ENCODE measurements at places on chromosomes 1 and 21.

GRCh38 chr1:214801191-214801590, 198.2 kb downstream of the CENPF start:
- peak; percentile 21 for DNase-seq

DNA sequence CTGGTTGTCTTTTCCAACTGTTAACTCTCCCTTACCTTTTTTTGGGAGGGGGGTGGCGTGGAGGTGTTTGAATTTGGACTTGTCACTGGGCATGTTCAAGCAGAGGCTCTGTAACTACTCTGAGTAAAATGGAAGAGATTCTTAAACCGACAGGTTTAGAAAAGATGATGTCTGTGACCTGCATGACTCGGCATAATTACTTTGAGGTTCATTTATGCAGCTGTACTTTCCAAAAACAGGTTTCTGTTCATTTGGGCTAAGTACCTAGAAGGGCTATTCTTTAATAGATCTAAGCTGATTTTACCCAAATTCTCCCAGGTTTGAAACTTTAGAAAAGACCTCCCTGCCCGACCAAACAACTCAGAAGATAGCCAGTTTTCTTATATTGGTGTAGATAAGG, 80.3 kb downstream of the SLC35A3 start:
- peak; percentile 58 for DNase-seq

GRCh38 chr21:26809745-26810144, 35.5 kb downstream of the ADAMTS1 start:
- DNase-seq = peak; percentile 88

DNA sequence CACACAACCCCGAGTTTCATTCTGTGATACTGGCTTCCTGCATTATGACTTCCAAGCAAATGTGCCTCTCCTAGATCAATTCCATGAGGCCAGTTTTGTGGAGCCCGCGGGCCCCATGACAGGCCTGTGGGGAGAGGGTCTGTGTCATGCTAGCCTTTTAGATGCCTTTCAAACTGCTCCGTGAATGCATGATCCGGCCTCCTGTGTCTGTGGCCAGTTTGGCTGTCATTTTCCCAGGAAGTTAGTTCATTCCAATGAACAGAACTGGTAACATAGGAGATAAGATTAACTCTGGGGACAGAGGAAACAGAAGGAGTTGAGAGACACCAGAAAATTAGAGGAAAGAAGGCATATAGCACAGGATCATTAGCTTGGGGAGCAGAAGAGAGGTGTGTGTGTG, 3.2 kb downstream of the FNDC7 start:
- DNase-seq = no peak

GRCh38 chr1:61053712-61054600, 28.4 kb upstream of the NFIA start:
- no peak for DNase-seq

- no peak for DNase-seq
These were observed 25.6 kb downstream of the AK2 start for GRCh38 chr1:33010932-33011731.

DNA sequence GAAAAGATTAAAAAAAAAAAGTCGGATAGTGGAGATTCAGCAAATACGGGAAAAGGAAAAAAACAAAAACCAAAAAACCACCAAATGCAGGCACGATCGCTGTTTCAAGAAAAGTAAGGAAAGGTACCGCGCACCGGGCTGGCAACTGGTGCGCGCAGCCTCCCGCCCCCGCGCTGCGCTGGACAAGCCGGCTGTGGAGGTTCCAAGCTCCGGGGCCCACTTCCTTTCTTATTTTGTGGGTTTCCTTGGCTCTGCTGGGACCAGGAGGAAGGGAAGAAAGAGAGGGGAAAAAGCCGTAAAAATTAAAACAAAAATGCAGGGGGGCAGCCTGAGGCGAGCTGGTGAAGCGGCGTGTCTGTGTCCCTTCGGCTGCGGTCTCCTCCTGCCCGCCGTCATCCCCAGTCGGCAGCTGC, 233 bp downstream of the ADAMTS5 start:
- DNase-seq = peak; percentile 51

DNA sequence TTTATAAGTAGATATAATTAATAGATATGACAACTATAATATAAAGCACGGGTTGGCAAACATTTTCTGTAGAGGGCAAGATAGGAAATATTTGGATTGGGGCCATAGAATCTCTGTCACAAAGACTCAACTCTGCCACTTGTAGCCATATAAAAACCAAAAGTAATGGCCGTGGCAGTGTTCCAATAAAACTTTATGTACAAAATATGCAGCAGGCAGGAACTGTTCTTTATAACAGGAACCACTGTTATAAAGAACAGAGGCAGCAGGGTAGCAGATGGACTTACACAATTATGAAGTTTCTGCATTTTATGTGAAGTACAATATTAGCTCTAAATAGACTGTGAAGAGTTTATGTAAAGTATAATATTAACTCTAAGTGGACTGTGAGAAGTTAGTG, 16.9 kb upstream of the QSOX1 start:
- DNase-seq = no peak

- no peak for DNase-seq
These were observed 103.5 kb downstream of the RGS7 start for GRCh38 chr1:241253471-241253870.

GRCh38 chr1:3495776-3496745, 41.6 kb downstream of the ARHGEF16 start:
- no peak for DNase-seq

DNA sequence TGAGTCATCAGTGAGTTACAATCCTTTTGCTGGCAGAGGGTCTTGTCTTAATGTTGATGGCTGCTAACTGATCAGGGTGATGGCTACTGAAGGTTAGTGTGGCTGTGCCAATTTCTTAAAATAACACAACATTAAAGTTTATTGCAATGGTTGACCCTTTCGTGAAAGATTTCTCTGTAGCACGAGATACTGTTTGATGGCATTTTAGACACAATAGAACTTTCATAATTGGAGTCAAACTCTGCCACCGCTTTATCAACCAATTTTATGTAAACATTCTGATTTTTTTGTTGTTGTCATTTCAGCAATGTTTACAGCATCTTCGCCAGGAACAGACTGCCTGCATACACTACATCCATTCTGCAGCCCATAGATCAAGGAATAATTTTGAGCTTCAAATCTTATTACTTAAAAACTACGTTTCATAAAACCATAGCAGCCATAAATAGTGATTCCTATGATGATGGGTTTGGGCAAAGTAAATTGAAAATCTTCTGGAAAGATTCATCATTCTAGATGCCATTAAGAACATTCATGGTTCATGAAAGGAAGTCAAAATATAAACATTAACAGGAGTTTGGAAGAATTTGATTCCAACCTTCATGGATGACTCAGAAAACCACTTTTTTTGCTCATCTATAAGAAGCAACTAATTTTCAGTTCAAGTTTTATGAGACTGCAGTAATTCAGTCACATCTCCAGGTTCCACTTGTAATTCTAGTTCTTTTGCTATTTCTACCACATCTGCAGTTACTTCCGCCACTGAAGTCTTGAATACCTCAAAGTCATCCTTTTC, 85.9 kb downstream of the TYW3 start:
- no peak for DNase-seq

- peak; percentile 86 for DNase-seq
These were observed 749 bp upstream of the COX20 start for GRCh38 chr1:244834543-244835275.

- no peak for DNase-seq
These were observed 70.4 kb upstream of the GREM2 start for GRCh38 chr1:240682166-240682858.

GRCh38 chr1:43276673-43277072, 6.9 kb downstream of the TMEM125 start:
- no peak for DNase-seq

Measured in epithelial cell of esophagus (primary cell).